ENCODE measurements at places on chromosomes 7 and 10.

DNA sequence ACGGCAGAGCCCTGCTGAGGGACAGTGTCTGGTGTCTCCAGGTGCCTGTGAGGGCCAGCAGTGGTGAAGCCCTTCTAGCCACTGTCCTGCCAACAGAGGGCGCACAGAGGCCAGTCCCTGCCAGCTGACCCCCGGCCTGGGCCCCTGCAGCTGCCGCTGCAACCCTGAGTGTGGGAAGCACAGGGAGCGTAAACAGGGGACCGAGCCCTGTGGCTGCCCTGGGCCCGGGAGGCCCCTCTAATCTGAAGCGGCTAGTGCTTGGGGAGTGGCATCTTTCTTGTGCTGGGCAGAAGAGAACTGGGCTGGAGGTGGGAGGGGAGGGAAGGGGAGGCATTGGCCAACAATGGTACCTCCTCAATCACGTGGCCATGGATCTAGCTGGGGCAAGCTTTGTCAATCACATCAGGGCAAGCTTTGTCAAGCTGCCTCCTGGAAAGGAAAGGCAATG, 34.6 kb downstream of the TRIM8 start:
- no peak for DNase-seq

GRCh38 chr7:8278183-8278582, 16.2 kb upstream of the ICA1 start:
- no peak for DNase-seq

GRCh38 chr7:157009778-157010587, 480 bp downstream of the MNX1 start:
- DNase-seq = no peak

DNA sequence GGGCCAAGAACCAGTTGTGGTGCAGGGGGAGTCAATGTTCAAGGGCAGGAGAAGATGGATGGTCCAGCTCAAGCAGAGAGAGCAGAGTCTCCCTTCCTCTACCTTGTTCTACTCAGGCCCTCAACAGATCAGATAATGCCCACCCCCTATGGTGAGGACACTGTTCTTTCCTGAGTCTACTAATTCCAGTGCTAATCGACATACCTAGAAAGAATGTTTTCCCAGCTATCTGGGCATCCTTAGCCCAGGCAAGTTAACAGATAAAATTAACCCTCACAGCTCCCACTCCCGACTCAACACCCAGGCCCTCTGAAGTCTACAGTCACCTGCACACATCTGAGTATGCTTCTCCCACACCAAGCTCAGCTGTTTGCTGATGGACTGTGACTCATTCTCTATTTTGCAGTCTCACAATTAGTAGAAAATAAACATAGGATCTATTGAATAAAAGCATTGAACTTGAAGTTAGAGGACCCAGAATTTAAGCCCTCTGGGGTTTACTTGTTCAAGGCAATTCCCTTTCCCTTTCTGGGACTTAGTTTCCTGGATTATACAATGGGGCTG, 17.1 kb downstream of the COL13A1 start:
- DNase-seq = no peak

- DNase-seq = no peak
These were observed 2.8 kb upstream of the HIBADH start for GRCh38 chr7:27665531-27665930.

All from thoracic aorta (tissue), 2 donors.